ENCODE measurements at places on chromosomes 1 and 21. TPM values are rescaled to one million over a fixed set of nuclear protein-coding genes. Genes with fewer than 3 reads are reported as not detected.

RIMS3 gene
- total RNA-seq = 6.2 TPM

SLC25A34 gene
- total RNA-seq = not detected

RIIAD1 gene
- total RNA-seq = 4.3 TPM

DNA sequence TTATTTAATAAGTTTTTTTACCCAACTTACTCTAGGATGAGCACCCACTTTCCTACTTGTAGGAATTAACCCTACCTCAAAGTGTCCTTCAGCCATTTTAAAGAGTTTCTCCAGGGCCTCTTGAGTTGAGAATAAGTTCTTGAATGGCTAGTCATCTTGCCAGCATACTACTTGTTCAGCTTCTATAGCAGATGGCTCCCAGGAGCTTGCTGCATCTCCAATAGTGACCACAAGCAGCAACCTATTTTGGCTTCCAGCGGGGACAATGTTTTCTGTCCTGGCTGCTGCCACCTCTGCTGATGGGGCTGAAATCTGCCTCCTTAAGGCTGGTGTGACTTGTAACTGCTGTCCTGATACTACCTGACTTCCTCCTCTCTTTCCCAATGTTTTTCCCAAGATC, 20.8 kb upstream of the PIK3R3 start:
- no peak for DNase-seq
- H3K27ac ChIP-seq = no peak overlapping the region
- no peak overlapping the region for H3K4me3 ChIP-seq
- H3K4me1 ChIP-seq = no peaks in the 10 kb centered on the region

DNA sequence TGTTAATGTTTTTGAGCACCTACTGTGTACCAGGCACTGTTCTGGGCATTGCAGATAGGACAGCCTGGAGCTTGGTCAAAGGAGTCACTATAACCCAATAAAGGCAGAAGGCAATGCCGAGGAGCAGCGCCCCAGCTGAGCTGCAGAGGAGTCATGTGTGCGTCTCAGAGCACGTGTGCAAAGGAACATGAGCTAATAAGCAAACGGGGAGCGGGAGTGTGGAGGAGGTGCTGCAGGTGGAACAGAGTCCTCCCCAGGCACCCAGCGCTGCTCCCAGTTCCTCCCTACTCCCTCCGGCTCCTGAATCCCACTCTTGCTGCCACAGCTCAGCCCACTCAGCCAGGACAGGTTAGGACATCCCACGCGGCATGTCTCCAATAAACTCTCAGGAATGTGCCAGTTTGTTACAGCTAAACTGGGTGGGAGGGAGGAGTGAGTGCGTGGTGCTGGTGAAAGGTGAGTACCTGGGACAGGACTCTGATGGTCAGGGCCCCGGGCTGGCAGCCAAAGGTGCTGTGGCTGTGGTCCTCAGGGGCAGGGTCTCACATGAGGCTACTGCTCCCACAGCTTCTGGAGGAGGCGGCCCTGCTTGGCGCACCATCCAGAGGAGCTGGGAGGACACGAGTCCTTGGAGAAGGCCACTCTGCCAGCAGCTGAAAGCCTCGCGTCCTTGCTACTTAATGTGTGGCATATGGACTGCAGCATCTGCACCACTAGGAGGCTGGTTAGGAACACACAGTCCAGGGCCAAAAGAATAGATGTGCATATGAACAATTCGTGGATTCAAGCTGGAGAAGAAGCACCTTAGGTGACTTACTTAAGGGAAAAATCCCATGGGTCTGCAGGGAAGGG, 52.3 kb downstream of the GRIK3 start:
- H3K4me1 ChIP-seq = no peaks in the 10 kb centered on the region
- no peak overlapping the region for H3K4me3 ChIP-seq
- no peak for DNase-seq
- no peak overlapping the region for H3K27ac ChIP-seq
- no peaks in the 10 kb centered on the region for H3K27me3 ChIP-seq

- no peak for DNase-seq
- no peaks in the 10 kb centered on the region for H3K27me3 ChIP-seq
- no peaks in the 10 kb centered on the region for H3K4me1 ChIP-seq
- no peak overlapping the region for H3K27ac ChIP-seq
Observed at GRCh38 chr1:214658785-214659184, 55.8 kb downstream of the CENPF start.

Data from uterus (tissue), 4 donors.